ENCODE measurements at places on chromosomes 3 and 15. TPM values are rescaled to one million over a fixed set of nuclear protein-coding genes. Genes with fewer than 3 reads are reported as not detected.

DNA sequence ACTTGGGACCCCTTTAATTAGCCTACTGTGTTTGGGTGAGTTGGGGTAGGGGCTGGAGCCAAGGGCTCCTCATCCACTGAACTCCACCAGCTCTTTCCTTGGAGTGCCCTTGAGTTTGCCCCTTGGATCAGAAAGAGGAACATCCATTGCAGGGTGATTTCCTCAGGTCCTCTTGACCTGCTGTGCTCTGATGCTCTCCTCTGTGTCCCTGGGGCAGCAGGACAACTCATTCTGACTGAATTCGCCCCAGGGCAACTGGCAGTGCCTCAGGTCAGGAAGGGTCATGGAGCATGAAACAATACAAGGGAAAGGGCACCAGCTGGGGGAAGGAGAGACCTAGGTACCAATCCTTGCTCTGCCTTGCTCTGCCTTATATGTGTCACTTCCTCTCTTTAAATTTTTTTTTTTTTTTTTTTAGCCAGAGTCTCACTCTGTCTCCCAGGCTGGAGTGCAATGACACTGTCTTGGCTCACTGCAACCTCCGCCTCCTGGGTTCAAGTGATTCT, 47.8 kb downstream of the BSN start:
- no peak for DNase-seq

The PTH1R gene
- 24.6 TPM for total RNA-seq

The MORC1 gene
- 0.10 TPM for total RNA-seq

The CGNL1 gene
- 42.9 TPM for total RNA-seq

All from left lobe of liver (tissue), 2 donors.